ENCODE measurements at places on chromosomes 1 and 21.

- no peak for DNase-seq
Measured at GRCh38 chr1:164699815-164700491, 141.0 kb downstream of the PBX1 start.

GRCh38 chr1:51956528-51957509, 33.7 kb downstream of the RAB3B start:
- no peak for DNase-seq

GRCh38 chr1:68919075-68919474, 422.2 kb upstream of the DEPDC1 start:
- DNase-seq, result no peak

DNA sequence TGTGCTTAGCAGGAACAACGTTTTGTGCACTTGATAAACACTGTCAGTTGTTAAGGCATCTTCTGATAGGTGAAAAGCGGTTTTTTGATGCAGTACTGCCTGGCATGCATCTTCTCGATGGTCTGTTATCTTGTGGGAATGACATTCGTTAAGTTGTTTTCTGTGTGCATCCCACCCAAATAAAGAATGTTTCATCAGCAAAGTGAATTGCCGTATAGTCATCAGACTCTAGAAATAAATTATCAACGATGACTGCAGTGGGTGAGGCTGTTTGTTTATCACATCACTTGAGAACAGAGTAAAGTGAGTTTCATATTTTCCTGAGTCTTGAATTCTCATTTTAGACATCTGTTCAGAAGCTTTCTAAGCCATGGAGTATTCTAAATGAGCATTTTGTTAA, 34.1 kb downstream of the NFIA start:
- DNase-seq, result no peak

- no peak for DNase-seq
Measured at GRCh38 chr1:117826540-117827078, 102.8 kb downstream of the GDAP2 start.

DNA sequence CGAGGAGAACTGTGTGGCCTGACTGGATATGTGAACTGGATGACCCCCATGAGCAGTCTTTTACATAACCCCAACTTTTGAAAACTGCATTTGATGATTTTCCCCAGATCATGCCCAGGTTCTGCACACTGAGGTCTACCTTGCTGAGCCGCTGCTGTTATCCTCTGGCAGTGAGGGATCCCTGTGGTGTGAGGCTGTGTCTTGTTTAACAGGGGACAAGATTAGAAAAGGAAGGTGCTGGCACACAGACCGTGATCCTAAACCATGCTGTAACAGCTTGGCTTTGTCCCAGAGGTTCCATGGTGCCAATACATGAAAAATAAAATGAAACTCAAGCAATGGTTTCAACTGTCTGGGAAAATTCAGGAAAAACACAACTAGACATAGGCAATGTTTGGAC, 134.2 kb downstream of the ZZZ3 start:
- DNase-seq, result no peak

DNA sequence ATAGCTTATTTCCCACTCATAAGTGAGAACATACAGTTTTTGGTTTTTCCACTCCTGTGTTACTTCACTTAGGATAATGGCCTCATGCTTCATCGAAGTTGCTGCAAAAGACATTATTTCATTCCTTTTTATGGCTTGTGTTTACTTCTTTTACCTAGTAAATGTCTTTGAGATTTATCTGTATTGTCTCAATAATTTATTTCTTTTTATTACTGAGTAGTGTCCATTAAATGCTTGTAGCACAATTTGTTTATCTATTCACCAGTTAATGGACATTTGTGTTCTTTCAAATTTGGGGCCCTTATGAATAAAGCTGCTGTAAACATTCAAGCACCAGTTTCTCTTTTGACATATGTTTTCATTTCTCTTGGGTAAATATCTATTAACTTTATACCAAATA, 86.0 kb downstream of the UCHL5 start:
- DNase-seq, result no peak

GRCh38 chr21:36949171-36950141, 17.0 kb downstream of the HLCS start:
- DNase-seq, result no peak

- no peak for DNase-seq
Measured at GRCh38 chr1:195574511-195574910, 1033.7 kb downstream of the KCNT2 start.

GRCh38 chr1:65166572-65167305, 18.7 kb downstream of the AK4 start:
- DNase-seq, result no peak

DNA sequence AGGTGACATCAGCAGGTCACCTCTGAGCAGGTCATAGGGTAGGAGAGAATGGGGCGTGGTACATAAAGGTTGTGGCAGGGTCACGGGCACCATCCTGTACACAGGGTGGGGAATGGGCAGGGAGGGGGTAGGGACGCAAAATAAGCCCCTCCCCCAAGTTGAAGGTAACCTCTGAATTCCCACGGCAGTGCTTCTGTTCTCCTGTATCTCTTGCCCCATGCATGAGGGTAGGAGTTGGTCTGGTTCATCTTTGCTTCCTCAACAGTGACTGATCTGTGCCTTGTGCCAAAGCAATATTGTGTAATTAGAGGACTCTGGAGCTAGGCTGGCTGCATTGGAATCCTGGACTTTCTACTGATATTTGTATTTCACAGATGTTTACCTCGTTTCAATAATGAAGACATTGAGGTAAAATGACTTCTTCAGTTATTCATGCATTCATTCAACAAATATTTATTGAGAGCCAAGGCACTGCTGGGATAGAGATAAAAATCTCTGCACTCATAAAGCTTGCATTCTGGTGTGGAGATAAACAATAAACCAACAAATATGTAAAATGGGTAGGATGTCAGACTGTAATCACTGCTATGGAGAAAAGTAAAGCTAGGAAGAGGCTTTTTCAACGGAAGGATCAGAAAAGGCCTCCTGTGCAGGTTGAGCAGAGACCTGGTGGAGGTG, 18.4 kb upstream of the GFI1 start:
- DNase-seq, result no peak

- no peak for DNase-seq
Measured at GRCh38 chr1:235327559-235328270, at the start of gene ARID4B. TSS of gene ARID4B (minus strand) at chr1:235328179. CDS start at chr1:235326919, 1,260 bp downstream.

GRCh38 chr1:62783736-62784508, at the start of gene ATG4C:
TSS of gene ATG4C (plus strand) at chr1:62784132. CDS start at chr1:62803787, 19,655 bp downstream.
- DNase-seq, result peak; percentile 85

DNA sequence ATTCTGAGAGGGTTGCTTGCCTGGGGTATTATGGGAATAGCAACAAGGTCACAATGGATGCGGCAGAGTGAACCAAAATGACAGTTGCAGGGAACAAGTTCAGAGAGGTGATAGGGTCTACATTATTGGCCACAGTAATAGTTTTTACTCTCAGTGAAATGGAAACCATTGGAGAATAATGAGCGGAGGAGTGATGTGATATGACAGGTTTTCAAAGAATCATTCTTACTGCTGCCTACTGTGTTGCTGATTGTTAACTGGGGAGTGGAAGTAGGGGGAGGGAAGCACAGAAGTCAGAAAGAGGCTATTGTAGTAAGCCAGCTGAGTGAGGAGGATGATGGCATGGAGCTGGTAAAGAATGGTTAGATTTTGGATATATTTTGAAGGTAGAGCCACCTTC, 195.2 kb upstream of the HOOK1 start:
- DNase-seq, result no peak

DNA sequence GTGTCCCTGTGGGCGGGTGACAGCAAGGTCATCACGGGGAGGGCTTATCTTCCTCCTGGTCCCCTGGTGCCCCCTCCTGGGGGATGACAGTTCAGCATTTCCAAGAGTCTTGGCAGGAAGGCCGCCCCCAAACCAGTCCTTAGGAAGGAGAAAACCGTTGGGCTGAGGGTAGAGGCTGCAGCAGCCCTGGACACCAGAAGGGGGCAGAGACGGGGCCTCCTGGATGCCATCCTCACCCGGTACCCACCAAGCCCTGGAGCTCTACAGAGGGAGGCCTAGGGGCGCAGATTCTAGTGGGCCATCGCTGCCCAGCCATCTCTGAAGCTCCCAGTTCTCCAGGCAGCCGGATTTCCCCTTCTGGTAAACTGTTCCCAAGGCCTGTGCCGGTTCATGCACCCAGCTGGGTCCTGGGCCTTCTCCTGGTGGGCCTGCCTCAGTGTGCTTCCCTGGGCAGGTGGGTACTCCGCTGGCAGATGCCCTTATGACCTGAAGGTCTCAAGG, 14.8 kb upstream of the ZNF669 start:
- DNase-seq, result no peak

DNA sequence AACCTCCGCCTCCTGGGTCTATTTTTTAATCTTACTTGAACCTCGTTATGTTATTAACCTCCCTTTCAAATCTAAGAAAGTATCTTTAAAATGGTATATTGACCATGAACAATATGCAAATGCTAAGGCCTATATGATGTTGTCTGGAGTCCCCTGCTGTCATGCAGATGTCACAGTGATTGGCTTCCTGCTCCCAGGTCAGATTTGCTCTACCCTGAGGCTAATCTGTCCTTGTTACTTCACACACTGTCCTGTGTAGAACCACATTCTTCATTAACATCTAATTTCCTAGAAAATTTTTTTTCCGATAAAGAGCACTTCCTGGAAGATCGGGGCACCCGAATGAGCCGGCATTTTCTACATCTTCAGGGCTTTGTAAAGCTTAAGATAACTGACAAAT, 306.6 kb downstream of the MRPL39 start:
- no peak for DNase-seq

- no peak for DNase-seq
Measured at GRCh38 chr1:15848143-15848928, 829 bp downstream of the SPEN start.

DNA sequence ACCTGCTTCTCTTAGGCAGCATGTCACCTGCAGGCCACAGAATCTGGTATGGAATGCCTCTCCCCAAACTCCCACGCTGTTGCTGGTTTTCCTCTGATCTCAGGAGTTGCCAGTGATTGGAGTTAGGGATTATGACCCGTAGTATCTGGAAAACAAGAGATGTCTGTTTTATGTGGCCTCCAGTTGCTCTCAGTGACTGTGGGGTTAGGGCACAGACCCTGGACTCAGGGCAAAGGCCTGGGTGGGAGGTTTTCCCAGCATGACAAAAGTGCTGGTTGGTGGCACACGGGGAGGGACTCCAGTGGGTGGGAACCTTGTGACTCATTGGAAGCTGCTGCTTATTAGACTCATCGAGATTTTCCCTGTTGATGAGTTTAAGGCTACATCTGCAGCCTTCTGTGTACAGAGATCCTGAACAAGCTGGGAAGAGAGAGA, at the start of gene NR1I3:
Gene NR1I3, minus strand, starts transcription at position 165 of the 435 bp plus-strand sequence. CDS start 1,638 bp downstream, outside the sequence.
- no peak for DNase-seq

GRCh38 chr1:91529856-91530255, 29.2 kb downstream of the CDC7 start:
- DNase-seq, result no peak

DNA sequence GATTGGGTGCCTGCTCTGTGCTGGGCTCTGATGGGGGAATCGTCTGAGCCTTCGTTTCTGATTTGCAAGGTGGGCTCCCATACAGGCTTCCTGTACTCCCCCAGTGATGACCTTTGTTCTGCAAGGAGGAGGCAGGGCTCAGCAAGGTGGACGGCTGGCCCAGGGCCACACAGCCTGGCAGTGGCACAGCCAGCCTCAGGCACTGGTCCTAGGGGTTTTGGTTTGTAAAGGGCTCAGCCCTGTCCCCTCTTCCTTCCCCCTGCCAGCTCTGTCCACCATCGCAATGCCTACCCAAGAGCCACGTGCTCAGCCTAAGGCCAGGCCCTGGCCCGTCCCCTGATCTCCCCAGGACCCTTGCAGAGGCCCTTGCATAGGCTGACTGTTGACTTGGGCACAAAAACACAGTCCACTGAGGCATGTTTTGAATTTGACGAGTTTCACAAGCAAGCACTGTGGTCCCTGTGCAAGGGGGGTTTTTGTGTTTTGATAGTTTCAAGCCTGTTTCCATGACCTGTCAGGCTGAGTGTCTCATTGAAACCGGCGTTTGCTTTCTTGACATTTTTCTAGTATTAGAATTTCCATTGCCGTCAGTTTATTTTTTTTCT, 39.5 kb upstream of the TNFRSF1B start:
- DNase-seq, result no peak

- DNase-seq, result no peak
Measured at GRCh38 chr1:174791863-174792262, 207.9 kb upstream of the CACYBP start.

DNA sequence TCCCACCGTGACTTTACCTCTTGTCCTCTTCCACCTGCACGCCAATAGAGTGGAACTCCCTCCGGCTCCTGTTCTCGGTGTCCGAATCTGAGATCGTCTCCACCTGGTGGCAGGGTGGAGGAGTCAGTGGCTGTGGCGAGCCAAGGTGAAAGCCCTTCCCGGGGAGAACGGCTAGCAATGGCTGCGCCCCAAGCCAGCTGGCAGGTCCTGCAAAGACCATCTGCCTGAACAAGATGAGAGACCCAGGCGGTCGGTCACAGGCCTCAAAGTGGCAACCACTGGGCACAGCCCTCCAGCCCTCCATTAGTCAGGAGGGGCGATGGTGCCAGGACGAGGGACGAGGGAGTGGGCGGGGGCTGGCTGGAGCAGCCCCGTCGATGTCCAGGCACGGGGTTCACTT, 25.4 kb upstream of the SMIM12 start:
- no peak for DNase-seq

- DNase-seq, result no peak
Measured at GRCh38 chr1:61375082-61375880, 292.9 kb downstream of the NFIA start.

DNA sequence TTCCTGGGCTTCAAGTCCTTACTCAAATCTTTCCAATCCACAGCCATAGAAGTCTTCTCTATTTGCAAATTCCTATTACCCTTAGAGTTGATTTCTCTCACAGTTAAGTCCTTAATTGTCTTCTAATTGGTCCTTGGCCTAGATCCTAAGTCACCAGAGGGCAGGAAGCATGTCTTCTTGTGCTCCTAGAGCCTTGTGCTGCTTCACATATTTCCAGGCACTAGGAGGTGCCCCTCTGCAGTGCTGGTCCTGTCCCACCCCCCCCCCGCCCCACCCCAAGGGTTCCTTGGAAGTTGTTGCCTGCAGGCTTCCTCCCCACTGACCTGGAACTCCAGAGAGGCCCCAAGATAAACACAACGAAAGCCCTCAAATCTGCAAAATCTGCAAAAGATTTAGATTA, 28.1 kb upstream of the TARBP1 start:
- DNase-seq, result no peak

DNA sequence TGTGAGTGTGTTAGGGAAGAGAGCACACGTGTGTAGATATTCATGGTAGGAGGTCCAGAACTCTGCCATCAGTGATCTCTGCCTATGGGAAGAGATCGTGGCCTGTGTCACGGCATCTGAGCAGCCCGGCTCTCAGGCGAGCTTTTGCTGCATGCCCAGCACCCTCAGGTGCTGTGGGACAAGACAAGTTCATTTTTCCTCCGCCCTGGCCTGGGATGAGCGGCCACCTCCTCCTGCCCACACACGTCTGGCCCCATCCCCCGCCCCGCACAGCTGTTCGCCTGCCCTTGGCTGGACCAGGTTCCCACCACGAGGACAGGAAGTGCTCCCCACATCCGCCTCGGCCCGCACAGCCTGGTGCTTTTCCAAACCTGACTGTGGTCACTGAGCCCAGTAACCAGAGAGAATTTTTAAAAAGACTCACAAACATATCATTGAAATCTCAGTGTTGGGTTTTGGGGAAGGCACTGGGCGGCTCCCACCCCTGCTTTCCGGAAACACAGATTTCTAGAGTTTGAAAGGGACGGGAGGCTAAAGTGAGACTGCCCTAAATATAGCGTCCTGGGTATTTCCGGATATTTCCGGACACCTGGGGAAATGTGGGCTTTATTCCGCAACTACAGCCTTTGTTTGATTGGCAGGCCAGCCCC, 18.0 kb downstream of the BMP8A start:
- DNase-seq, result no peak
